ENCODE measurements at places on chromosomes 1 and 21.

DNA sequence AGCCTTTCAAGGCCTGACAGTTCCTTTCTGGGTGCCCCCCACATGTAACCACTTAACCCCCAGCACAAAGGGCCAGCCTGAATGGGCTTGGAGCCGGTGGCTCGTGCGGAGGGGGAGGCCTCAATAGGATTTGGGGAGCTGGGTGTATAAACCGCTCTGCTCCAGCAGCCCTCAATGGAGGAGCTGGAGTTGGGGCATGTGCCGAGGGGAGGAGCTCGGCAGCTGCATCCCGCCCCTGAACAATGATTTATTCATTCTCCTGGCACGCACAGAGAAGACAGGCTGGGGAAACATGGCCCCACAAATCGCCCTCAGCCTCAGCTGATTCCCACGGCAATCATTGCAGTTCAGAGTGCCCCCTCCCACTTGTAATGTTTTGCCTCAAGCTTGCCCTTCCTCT is 6.9 kb upstream of the C1orf216 start:
- DNase-seq: no peak

DNA sequence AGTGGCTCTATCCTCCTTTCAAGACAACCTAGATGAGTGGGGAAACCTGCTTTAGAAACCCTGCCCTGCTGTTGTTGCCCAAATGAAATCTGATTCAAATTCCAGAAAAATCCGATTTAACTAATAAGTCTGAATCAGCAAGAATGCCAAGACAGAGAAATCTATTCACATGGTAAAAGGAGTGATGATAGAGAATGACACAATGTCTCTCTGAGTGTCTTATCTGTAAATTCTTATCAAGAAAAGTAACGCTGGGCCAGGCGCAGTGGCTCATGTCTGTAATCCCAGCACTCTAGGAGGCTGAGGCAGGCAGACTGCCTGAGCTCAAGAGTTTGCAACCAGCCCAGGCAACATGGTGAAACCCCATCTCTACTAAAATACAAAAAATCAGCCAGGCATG is 13.7 kb upstream of the GUCA2A start:
- DNase-seq: no peak

DNA sequence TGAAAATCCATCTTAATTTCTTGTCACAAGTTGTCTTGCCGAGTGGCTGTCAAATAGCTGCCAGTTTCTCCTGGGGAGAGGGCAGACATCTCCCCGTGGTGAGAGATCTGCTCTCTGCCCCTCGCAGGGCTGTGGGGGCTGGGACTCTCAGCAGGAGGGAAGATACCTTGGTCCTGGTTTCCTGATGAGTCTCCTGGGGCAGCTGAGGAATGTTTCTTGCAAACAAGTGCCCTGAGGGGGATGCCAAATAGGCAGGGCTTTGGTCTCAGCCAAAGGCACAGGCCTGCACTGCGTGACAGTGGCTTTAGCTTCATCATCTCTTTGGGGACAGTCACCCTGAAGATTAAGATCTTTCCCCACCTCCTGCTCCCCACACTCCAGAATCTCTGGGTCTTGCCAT is 40.9 kb downstream of the SYT6 start:
- DNase-seq: no peak

DNA sequence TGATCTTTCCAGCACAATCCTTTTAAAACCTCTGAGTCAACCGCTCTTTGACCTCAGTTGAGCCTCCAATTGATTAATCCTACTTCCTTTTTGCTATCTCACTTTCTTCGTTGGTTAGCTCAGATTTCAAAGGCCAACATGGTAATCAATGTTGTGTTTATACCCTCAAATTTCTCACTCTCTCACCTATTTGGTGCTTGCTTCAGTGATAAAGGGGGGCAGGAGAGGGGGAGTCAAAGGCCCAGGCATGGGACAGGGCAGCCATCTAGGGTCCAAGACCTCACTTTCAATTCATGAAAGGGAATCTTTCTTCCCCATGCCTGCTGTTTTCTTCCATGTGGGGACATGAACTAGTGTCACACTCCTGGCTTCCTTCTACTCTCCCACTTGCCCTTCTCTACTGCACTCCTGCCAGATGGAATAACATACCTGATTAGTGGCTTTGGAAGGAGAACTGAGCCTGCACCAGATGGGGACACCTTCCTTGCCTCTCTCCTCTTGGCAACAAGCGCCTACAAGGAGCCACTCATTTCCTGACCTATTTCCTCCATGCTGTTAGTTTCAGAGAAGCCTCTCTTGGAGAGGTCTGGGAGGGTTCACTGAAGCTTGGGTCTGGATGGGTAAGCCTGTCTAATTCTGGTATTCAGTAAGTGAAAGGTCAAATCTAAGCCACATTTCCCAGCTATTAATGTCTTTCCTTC is 73.3 kb upstream of the ARHGAP29 start:
- DNase-seq: no peak

GRCh38 chr1:38804062-38804886 is 55.3 kb downstream of the RRAGC start:
- no peak for DNase-seq

DNA sequence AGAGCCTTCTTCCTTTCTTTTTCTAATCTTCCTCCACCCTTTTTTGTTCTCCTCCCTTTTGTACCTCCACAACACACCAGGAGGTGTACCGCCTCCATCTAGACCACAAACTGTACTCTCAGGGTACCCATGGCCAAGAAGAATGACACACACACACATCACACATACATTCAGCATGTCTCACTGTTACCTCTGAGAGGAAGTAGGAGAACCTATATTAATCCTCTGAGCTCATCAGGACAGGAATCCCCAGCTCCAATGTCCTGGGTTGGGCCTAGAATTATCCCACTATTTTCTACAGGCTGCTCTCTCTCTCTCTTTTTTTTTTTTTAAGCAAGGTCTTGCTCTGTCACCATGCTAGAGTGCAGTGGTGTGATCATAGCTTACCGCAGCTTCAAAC is 36.7 kb downstream of the ATP2B4 start:
- DNase-seq: no peak

DNA sequence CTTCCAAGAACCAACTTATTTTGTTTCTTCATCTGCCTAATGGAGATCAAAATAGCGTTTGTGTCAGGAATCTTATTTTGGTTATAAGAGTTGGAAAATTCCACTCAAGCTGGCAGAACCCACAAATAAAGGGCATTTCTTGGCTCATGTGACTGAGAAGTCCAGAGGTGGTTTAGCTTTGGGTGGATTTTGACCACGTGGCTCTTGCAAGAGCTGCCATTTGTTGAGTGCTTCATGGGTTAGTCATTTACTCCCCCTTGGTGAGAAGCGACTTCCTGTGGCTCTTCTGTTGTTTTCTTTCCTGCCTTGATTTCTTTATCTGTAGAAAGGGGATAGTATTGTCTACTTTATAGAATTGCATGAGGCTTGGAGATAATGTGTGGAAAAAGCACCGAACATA is 9.5 kb upstream of the RNF186 start:
- DNase-seq: no peak

- no peak for DNase-seq
Measured at GRCh38 chr1:42317308-42317707, 17.7 kb downstream of the FOXJ3 start.

DNA sequence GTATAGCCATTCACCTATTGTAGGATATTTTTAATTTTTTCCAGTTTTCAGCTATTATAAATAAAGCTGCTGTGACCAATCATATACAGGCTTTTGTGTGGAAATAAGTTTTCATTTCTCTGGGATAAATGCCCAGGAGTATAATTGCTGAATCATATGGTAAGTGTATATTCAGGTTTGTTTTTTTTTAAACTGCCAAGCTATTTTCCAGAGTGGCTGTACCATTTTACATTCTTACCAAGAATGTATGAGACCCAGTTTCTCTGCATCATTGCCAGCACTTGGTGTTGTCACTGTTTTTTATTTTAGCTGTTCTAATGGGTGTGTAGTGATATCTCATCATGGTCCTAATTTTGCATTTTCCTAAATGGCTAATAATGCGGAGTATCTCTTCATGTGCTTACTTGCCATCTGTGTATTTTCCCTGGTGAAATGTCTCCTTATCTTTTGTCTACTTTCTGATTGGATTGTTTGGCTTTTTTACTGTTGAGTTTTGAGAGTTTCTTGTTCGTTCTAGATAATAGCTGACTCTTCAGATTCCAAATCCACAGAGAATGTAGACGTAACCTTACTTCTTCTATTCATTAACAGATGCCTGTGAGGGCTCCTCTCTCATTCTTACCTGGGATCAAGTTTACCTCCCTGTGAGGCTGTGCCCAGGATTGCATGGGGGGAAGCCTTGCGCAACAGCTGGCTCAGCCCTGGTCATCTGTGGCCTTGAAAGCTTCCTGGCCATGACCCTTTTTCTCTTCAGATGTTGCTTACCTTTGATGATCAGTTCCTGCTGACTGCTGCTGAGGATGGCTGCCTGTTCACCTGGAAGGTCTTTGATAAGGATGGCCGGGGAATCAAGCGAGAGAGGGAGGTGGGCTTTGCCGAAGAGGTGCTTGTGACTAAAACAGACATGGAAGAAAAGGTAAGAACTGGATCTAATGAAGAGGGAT is 42.6 kb downstream of the CFAP57 start:
- DNase-seq: no peak

GRCh38 chr1:78699813-78700212 is 50.2 kb downstream of the IFI44 start:
- no peak for DNase-seq

DNA sequence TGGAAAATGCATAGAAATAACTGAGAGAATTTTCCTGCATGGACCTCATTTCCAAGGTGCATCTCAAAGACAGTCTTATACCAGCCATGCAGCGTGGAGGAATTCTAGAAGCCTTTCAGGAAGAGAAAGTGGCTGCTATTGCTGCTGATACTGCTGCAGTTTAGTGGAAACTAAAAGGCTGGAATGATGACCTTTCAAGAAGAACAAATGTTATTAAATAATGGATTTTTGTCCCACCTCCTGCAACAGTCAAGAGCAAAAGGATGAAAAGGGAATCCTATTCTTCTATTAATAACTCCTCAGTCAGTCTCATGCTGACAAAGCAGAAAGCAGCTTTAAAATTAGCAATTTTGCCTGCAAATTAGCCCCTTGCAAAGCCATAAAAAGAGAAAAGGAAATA is 68.2 kb upstream of the C1orf87 start:
- DNase-seq: no peak

DNA sequence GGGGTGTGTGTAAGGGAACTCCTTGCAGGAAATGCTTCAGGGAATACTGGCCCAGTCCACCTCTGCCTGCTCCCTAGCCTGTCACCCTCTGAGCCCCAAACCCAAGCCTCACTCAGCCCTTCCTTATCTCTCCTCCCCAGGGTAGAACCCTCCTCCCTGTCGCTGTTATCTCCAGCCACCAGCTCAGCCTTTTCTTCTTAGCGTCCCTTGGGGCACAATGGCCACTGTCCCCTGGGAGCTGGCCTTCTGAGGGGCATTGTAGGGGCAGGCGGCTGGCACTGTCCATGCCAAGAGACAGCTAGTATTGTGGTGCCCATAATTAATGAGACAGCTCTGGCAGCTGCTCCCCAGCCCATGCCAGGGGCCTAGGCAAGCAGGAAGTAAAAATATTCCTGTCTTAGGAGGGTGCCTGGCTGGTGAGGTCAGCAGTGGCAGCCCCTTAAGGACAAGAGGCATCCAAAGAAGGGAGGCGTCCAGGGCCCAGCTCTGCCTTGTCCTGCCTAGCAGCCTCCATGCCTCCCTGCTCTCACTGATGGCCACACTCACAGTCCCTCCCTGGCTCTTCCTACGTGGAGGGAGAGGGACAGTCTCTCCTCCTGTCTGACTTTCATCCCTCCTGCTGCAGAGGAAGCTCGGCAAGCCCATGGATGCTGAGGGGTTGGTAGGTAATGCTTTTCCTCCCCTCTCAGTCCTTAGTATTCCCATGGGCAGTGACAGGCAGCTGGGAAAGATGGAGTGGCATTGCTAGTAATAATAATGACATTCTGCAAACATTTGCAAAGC is 37.5 kb downstream of the KCNQ4 start:
- no peak for DNase-seq

- DNase-seq: no peak
Measured at GRCh38 chr1:19319196-19319595, 7.1 kb downstream of the SLC66A1 start.

- DNase-seq: no peak
Measured at GRCh38 chr1:179385510-179385909, 19.7 kb downstream of the AXDND1 start.

DNA sequence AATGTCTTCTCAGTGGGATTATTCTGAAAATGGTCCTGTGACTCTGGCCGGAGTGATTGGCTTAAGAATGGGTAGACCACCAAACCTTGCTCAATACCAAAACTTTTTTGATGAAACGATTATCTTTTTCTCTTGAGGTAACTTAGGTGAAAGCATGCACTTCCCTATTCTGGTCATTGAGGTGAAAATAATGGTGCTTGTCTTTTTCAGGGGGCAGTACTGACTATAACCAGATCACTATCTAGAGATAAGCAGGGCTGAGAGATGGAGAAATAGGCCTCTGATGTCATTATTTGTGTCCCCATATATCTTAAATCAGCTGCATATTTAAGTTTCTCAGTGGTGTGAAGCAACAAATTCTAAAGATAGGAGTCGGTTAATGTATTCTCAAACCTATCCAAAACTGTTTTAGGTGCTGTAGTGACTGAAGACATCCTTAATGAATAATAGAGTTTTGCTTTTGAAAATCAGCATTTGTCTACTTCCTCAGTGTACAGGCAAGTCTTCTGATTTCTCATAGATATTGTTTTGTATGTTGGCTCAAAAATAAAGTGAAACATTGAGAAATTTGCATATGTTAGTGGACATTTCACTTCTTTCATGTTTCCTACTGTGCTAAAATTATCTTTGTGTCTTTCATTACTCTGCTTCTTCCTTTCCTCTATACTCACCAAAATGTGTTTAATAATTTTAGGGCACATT is 735.3 kb upstream of the ADGRL4 start:
- DNase-seq: no peak

DNA sequence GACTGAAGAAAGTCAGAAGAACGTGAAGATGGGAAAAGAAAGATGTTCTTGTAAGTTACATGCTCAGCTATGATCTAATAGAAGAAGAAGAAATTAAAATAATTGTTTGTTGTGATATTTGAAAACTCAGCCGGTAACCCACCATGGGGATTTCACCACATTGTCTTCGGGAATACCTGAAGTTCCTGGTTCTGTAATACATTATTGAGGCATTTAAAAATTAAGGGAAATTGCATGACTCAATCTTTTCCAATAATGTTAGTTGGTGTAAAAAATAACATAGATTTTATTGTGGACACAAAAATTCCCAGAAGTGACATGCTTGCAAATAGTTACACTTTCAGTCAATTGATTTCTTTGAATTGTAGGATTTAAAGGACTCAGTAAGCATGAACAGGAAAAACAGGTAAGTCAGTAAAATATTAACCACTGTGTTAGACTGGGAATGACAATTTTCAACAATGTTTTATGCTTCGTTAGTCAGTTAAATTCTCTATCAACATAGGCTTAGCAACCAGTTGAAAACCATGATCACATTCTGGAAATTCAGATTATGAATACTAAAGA is 745.1 kb downstream of the LTN1 start:
- no peak for DNase-seq
